SK-MEL-5 (cell line): ENCODE measurements at places on chromosomes 3 and 15. TPM values are rescaled to one million over a fixed set of nuclear protein-coding genes. Genes with fewer than 3 reads are reported as not detected.

DNA sequence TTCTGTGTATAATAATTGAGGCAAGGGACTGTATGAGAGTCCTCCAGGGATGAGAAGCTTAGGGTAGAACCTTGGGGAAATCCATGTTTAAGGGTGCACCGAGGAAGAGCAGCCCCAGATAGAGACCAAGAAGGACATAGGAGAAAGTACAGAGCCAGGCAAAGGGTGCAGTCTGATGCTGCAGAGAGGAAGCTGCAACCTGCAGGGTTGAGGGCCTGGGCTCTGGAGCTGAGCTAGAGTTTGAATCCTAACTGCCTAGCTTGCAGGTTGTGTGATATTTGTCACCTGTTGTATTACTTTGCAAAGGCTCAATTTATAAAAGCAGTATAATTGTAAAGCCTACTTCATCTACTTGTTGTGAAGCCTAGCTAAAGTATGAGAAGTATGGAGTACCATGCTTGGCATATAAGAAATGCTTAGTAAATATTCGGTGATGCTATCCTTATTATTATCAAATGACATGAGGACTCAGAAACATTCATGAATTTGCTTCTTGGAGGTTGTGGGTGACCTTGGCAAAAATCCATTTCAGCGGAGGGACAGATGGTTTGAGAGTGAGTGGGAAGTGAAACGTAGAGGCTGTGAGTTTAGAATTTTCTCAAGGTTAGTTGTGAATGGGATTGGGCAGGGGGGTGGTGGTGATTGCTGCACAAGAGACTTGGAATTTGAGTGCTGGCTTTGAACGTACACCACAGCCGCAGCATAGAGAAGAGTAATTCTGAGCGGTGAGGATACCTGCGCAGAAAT is 43.8 kb downstream of the PLCL2 start:
- DNase-seq = no peak

- DNase-seq = no peak
These were observed 26.6 kb downstream of the SUCNR1 start for GRCh38 chr3:151899996-151900395.

- DNase-seq = no peak
These were observed 41.4 kb downstream of the SSUH2 start for GRCh38 chr3:8603115-8603710.

DNA sequence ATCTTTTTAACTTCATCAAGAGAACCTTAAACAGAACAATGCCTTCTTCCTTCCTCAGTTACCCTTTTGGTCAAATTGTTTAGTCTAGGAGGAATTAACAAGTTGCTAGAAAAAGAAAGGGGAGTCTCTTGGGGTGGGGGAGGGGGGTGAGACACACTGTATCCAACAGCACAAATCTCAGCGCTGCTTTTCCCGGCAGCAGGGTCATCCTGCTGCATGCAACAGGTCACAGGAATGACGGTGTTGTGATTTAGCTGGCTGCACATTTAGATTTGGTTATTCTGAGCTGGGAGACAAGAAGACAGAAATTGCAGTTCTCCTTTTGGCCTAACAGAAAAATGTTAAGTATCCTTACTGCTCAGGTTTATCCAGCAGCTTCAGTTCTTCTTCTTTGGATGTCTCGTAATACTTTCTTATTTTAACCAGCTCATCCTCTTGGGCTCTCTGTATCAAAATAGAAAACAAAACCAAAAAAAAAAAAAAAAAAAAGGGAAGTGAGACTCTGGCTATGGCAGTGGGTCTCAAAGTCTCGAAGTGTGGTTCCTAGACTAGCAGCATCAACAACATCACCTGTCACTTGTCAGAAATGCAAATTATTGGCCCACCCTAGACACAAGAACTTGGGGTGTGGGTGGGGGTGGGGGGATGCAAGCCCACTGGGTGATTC is 190.5 kb downstream of the GREM1 start:
- DNase-seq = no peak

DNA sequence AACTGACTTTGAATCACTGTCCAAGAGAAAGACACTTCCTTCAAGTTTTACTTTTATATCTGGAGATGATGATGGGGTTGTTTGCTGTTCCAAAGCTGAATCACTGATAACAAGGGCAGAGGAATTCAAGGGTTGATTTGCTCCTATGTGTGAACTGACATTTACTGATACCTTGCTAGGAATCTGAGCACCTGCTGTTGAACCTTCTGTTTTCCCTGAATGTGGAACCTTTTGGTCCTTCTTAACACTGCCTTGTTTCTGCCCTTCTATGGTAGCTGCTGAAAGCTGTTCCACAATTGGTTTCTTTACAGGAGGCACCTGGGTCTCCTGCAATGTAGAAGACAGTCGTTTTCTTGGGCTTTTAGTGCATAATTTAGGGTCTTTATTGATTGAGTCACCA is 102.0 kb upstream of the NEDD4 start:
- no peak for DNase-seq

DNA sequence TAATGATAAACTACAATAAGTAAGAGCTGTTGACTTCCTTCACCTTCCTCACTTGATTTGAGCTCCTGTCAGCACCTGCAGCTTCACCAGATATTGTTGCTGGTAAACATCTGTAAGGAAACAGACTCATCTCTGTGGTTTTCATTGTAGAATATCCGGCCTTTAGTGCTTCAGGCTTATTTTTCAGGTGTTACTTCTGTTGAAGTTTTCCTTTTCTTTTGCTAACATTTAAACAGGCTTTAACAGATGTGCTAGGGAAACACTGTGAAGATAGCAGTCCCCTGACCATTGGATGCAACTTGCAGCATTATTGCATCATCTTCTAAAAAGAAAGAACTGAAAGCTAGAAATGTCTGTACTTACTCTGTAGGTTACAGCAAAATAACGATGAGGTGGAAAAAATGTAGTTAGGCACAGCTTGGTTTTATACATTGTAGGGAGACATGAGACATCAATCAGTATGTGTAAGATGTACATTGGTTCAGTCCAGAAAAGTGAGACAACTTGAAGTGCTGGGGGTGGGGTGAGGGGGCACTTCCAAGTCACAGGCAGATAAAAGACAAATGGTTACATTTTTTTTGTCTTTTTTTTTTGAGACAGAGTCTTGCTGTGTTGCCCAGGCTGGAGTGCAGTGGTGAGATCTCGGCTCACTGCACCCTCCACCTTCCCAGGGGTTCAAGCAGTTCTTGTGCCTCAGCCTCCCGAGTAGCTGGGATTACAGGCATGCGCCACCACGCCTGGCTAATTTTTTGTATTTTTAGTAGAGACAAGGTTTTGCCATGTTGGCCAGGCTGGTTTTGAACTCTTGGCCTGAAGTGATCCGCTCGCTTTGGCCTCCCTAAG is 10.2 kb downstream of the EDEM1 start:
- DNase-seq = no peak

- DNase-seq = peak; percentile 23
These were observed 41.4 kb downstream of the SORD start for GRCh38 chr15:45064386-45064785.

DNA sequence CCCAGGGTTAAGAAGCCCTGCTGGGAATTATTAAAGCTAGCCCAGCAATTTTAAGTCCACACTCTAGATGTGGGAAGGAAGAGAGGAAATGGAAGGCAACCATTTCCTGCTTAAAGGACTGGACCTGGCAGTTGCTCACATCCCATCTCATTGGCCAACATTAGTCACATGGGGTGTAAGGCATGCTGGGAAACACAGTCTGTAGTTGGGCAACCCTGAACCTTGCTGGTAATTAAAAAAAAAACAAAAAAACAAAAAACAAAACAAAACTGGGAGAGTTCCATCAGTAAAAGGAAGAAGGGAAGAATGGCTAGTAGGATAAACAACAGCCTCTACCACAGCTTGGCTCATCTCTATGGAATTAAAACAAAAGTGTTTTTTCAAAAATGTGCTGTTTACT is 136.0 kb downstream of the VGLL4 start:
- DNase-seq = no peak

DNA sequence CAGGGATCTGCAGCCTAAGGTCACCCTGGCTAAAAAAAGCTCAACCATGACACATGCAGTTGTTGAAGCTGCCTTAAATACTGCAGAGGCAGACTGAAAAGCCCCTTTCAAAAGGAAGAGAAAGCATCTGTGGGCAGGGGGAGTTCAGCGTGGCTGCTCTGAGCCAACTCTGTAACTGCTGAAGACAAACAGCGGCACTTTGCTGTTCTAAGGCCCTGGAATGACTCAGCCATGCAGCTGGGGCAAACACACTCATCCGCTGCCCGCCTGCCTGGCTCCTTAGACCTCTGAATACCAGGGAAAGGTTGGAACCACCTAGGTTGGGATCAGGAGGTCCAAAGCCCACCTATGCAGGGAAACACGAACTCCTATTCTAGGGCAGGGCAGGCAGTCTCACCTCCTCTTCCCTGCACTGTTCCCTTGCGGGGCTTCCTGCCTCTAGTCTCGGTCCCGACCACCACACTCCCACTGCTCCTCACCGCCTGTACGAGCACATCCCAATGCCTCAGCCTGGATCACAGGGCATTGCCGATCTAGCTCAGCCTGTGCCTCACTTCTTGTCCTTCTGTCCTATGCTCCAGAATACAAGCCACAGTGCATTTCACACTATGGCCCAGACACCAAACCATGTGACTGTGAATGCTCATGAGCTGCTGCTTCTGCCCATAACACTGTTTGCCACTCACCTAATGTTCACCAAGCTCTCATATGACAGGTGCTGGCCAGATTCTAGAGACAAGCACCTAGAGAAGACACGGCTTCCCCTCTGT is 6.6 kb upstream of the MUSTN1 start:
- no peak for DNase-seq

GRCh38 chr3:186815435-186815834 is 9.2 kb upstream of the RFC4 start:
- DNase-seq = peak; percentile 45

GRCh38 chr3:11847607-11848006 is 922 bp upstream of the TAMM41 start:
- DNase-seq = no peak

GRCh38 chr3:59481776-59482400 is 432.1 kb upstream of the CFAP20DC start:
- peak; percentile 11 for DNase-seq

DNA sequence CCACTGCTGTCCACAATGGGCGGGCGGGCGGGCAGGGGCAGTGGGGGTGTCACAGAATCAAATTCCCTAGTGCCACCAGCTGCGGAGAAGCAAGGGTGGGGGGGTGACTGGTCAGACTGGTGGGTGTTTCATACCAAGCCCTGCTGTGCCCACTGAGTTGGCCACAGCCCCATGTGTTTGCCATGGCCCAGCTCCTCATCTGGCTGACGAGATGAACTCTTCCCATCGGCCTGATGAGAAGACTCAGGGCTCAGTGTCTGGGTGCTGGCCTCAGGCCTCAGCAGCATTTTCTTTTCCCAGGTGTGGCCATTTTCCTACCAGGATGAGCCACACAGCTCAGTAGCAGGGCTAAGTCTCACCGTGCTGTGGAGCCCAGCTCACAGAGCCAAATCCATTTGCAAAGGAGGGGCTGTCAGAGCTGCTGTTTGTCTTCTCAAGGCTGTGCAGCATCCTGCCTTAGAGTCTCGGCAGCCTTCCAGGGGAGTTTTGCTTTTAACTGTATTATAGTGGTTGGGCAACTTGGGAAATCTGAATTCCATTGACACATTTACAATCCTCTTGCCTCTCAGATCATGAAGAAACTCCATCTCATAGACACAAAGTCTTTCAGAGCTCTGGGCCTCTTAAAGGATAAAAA is 176.8 kb downstream of the ABHD5 start:
- no peak for DNase-seq

DNA sequence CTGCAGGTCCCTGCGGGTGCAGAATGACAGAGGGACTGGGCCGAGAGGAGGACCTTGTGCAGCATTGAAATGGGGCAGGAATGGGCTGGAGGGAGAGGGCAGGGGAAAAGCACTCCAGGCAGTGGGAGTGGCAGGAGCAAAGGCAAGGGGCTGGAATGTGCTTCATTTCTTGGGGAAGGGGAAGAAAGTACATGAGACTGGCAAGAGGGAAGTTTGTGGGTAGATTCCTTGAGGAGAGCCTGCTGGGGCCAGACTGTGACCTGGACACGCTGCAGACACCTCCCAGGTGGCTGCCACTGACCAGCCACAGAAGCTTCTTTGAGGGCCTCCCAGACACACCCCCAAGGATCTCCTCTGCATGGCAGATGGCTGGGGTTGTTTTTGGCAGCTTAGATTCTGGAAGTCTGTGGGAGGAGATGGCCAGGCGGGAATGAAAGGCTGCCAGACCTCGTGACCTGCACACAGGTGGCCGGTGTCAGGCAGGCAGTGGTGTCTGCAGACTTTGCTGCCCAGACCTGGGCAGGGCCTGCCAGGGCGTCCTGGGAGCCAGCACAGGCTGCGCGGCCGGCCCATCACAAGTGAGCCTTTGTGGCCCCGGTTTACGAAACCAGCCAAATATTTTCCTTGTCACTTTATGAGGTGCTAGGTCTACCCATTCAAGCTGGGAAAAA is 53.1 kb downstream of the SPSB4 start:
- DNase-seq = no peak

- DNase-seq = no peak
These were observed 401.3 kb upstream of the CFAP20DC start for GRCh38 chr3:59450946-59451763.

The SCAANT1 gene
- not detected in 2 replicates for total RNA-seq

The CLSTN2 gene
- not detected in 2 replicates for total RNA-seq

The MRPS11 gene
- total RNA-seq = 92.6 and 92.9 TPM in 2 replicates

The GPR62 gene
- not detected in 2 replicates for total RNA-seq

The MAPKAPK3 gene
- 64.8 and 66.5 TPM in 2 replicates for total RNA-seq

The NAALADL2 gene
- 1.7 and 2.9 TPM in 2 replicates for total RNA-seq

The IL20RB gene
- 0.37 TPM in 1 of 2 replicates, not detected in the other for total RNA-seq

The GOLGA8G gene
- not detected in 2 replicates for total RNA-seq

The CD86 gene
- total RNA-seq = not detected in 2 replicates
